Cortex of kidney (tissue), 1 donor: ENCODE measurements at places on chromosomes 2 and 18.

DNA sequence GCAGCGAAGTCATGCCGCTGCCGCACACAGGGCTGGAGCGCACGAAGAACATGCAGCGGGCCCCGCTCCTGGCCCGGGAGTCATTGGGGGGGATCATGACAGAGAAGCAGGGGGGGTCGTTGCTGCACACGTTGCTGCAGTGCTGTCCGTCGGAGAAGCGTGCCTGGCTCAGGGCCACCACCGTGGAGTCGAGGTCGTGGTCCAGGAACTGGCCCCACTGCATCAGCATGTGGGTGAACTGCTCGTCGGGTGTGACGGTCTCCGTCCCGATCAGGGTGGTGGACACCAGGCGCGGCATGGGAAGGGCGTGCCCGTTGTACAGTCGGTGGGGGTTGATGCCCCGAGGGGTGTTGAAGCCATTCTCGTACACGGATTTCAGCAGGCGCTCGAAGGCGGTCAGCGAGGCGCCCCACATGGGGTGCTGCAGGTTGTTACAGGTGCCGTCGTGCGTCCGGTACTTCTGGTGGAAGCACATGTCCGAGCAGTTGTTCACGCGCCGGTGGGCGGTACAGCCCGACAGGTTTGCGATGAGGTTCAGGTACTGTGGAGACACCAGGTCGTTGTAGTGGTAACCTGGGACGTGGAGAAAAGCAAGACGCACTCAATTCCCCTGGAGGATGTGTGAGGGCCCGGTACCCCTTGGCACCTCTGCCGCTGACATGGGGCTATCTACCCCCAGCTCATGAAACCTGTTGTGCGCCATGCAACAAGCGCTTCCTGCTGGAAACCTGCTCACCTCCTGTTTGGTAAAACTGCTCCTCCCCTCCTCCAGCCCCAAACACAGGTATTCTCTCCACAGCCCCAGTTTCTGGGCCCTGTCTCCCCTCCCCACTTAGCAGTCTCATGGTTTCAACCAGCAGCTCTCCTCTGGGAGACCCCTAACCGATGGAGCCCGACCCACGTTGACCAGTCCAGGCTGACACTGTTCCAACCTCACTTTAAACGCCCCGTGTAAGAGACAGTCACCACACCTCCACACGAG is 94.9 kb downstream of the PXDN start:
- no peak for DNase-seq

- no peak for DNase-seq
These were observed 517.2 kb downstream of the PLCL1 start for GRCh38 chr2:198321522-198322088.

GRCh38 chr2:71347517-71347916 is 15.9 kb downstream of the ZNF638 start:
- no peak for DNase-seq

GRCh38 chr18:63148449-63149301 is 170.9 kb downstream of the BCL2 start:
- no peak for DNase-seq

GRCh38 chr2:96663177-96663576 is 20.6 kb downstream of the FER1L5 start:
- DNase-seq: no peak

- DNase-seq: no peak
These were observed 30.3 kb downstream of the PROC start for GRCh38 chr2:127448526-127448925.

DNA sequence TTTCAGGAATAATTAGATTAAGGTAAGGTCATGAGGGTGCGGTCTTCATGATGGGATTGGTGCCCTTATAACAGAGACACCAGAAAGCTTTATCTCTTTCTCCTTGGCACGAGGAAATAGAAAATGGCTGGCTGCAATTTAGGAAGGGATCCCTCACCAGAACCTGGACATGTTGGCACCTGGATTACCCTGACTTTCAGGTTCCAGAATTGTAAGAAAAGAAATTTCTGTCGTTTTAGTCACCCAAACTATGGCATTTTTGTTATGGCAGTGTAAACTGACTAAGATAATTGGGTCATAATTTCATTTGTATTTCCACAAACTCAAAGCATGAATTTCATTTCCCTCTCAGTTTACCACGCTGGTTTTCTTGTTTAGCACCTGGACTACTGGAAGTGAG is 473.6 kb downstream of the PTH2R start:
- DNase-seq: no peak

GRCh38 chr2:84643991-84644390 is 127.7 kb downstream of the DNAH6 start:
- DNase-seq: no peak

DNA sequence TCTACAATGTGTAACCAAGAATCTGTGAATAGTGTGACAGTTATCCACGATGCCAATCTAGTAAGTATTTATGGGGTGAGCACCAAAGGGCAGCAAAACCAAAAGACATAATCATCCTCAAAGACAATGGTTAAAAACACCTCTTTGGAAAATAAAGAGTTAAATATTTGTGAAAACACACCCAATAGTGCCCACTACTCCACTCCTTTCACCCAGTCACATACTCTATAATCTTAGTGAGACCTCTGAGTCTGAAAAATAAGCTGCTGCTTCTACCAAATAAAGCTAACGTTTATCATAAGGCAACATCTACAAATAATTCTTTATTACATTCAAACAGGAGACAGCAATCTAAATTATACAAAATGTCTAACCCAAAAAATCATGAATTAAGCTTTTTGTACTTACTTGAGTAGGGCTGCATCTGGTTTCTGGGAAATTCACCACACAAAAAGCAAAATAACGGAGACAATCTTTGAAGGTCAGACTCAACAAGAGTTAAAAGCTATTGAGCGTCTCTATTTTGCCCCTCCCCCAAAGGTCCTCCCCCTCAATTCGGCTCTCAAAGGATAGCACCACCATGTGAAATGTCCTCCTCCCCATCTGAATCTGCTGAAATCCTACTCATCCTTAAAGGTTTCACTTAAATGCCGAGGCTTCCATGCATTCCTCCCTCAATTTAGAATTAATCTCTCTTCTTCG is 2.0 kb downstream of the RAPH1 start:
- DNase-seq: no peak

DNA sequence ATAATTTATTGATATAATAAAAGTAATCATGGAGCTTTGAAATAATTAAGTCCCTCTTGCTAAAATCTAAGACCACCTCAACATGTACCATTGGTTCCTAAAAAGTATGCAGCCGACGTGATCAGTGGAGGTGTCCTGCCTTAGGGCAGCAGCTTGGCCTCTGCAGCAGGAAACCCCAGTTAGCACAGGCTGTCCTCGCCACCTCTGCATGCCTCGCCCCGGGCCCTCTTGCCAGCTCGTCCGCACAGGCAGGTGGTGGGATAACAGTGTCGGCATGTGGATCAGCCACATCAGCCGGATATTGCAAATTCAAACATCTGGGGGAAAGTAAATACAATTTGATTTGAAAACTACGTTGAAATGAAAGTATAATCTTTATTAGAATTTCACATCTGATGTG is 22.9 kb downstream of the COA5 start:
- DNase-seq: no peak

- DNase-seq: no peak
These were observed 128.8 kb upstream of the DLX2 start for GRCh38 chr2:172231508-172231907.

- no peak for DNase-seq
These were observed 480.8 kb upstream of the KLHL29 start for GRCh38 chr2:22904126-22904684.

- DNase-seq: no peak
These were observed 61.5 kb upstream of the CYP20A1 start for GRCh38 chr2:203177361-203177760.
